Stimulated activated CD8-positive, alpha-beta memory T cell treated with anti-CD3 and anti-CD28 coated beads, Interleukin-4, amount 100 ng/mL, for 1 hour (primary cell): ENCODE measurements at places on chromosomes 4 and X.

GRCh38 chrX:102604327-102604726, 5.0 kb downstream of the ARMCX5 start:
- no peak for DNase-seq

GRCh38 chr4:13529128-13529919, 15.0 kb downstream of the NKX3-2 start:
- no peak for DNase-seq

GRCh38 chrX:152177497-152178269, 39.3 kb upstream of the MAGEA10 start:
- DNase-seq: no peak

DNA sequence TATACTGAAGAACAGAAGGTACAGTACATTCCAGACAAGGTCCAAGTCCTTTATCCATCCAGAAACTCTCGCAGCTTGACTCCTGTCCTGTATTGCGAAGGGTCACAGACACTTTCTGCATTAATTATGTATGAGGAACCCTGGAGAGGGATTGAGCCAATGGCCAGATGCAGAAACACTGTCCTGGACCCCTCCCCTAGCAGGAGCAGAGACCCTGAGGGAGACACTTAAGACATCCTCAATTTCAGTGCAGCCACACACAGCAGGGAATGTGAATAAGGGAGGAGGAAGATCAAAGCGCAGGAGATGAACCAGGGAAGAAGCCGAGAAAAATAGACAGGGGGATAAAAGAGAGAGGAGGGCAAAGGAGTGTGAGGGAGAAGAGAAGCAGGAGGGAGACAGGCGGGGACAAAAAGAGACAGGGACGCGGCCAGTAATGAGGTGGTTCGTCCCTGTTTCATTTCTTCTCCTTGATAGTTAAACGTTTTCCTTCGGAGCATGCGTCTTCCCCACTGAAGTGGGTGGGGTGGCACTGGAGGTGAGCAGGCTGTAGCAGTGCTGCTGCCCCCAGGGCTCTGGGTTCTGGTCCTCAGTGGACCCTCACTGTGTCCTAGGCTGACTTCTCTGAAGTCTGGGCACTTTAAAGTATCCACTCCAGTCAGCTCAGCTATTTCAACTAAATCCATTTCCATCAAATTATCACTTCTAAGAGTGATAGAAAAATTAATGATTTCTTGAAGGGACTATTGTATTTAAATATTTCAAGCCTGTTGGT, 356.4 kb upstream of the NOCT start:
- DNase-seq: no peak

- DNase-seq: no peak
Measured at GRCh38 chr4:146585761-146586333, 52.8 kb upstream of the POU4F2 start.

- DNase-seq: no peak
Measured at GRCh38 chrX:102833136-102833535, 103.9 kb upstream of the RAB40AL start.

DNA sequence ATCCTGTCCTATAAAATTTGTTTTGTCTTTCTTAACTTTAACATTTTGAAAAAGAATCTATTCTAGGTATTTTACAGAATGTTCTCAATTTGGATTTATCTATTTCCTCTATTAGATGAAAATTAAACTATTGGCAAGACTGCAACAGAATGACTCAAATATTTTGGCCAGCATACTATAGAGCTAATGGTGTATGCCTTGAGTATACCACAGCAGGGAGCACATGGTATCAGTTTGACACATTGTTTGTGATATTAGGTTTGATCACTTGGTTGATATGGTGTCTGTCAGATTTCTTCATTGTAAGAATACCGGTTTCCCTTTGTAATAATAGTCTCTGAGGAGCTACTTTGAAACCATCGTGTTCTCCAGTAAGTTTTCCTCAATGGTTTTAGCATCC, 87.8 kb upstream of the NPNT start:
- no peak for DNase-seq

DNA sequence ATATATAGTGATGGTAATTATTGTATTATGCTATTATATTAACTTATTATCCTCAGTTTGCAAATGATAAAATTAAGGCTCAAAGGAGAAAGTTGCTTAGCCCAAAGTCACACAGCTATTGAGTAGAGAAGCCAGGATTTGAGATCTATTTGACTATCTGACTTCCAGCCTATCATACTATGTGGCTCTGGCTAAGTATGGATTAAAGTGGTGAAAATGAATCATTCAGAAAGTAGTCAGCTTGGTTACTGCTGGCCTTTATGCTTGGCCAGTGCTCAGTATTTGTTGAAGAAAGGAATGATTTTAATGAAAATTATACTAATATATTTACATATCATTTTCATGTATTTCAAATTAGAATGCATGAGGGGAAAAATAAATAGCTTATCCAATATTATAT, 219.8 kb downstream of the SHROOM3 start:
- DNase-seq: no peak

DNA sequence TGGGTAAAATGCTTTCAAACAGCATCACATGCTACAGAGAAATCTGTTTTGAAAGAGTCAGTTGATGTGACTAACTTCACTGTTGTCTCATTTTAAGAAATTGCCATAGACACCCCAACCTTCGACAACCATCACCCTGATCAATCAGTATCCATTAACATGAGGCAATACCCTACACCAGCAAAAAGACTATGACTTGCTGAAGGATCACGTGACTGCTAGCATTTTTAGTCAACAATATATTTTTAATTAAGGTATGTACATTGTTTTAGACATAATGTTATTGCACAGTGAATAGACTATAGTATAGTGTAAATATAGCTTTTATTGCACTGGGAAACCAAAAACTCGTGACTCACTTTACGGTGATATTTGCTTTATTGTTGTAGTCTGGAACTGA, 200.0 kb upstream of the ARHGAP24 start:
- no peak for DNase-seq

DNA sequence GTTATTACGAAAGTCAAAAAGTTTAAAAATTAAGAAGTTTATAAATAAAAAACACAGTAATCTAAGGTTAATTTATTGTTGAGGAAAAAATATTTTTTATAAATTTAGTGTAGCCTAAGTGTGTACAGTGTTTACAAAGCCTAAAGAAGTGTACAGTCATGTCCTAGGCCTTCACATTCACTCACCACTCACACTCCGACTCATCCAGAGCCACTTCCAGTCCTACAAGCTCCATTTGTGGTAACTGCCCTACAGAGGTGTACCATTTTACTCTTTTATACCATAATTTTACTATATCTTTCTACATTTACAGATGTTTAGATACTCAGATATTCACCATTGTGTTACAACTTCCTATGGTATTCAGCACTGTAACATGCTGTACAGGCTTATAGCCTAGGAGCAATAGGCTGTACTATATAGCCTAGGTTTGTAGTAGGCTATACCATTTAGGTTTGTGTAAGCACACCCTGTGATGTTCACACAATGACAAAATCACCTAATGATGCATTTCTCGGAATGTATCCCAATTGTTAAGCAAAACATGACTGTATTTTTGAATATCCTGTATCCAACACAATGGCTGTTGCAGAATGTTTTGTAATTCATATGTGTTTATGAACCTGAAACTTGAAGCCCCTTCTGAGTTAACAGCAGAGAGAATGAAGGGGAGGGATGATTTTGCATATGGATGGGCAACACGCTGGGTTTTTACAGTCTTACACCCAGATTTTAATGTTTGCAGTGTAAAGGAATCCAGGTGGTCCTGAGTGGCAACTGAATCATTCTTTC, 3.1 kb downstream of the PPBP start:
- no peak for DNase-seq
